NB4 (cell line): ENCODE measurements at places on chromosomes 1 and 21.

DNA sequence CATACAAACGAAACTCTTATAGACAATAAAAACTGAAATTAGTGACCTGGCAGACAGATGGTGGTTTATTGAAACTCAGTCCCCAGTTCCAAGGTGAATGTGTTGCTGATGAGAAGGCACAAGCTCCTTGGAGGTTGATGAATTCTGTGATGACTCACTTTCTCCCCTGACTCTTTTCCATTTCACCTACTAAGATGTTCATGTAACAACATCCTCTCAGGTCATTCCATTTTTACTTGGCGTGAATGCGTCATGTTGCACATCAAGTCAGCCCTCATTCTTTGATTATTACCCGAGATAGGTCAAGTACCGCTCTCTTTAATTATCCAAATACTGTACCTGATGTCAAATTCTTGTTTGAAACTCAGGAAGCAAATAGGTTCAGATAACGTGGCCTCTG lies 10.1 kb upstream of the IL10RB start:
- no peak for DNase-seq

DNA sequence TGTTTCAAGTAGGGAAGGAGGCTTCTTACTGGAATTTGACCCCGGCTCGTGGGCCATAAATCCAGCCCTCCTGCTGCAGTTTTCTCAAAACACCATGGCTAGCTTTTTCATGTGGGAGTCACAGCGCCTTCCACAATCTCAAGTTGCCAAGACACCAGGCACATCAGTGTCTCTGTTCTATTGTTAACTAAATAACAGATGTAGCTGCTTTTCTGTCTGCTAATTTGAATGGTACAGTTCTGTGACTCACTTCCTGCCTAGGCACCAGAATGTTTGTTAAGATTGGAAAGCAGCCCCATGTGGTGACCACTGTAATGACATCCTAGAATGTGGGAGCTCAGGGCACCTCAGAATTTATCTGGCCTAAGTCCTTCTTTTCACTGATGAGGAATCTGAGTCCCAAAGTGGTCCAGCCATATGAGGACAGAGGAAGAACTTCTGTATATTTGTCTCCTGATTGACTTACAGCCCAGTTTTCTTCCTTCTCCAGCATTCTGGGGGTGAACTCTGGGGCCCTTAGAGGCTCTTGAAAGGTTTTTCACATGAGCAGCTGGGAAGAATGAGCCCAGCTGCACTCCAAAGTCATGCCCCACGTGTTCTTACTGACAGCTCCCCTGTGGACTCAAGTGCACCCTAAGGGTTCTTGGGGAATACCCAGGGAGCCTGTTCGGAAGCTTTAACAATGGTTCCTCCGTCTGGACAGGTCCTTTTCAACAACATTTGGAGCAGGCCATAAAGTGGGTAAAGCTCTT lies 27.5 kb downstream of the TRIM45 start:
- DNase-seq = peak; percentile 52

DNA sequence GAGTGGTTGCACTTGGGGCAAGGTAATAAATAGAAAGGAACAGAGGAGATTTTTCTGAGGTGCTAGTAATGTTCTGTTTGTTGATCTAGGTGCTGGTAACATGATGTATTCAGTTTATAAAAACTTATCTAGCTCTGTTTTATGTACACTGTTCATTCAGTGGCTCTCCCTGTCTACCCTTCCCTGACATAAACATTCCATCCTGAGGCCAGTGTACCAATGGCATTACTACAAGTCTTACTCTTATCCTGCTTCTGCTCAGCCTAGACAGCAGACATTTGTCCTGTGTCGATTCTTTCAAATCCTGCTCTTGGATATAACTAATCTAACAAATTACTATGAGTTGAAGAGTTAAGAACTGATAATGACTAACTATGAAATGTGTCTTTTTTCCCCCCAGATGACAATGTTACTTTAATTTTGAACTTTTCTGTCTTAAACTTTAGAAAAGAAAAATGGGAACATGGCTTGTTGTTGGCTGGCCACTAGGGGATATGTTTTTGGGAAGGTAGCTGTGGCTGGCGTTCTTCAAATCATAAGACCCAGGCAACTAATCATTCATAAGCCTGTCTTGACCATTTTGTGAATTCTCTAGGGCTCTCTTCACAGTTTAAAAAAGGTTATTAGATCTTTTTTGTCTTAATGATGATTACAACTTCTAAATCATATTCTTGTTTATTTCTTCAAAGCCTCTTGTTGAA lies 390.9 kb downstream of the PBX1 start:
- no peak for DNase-seq

DNA sequence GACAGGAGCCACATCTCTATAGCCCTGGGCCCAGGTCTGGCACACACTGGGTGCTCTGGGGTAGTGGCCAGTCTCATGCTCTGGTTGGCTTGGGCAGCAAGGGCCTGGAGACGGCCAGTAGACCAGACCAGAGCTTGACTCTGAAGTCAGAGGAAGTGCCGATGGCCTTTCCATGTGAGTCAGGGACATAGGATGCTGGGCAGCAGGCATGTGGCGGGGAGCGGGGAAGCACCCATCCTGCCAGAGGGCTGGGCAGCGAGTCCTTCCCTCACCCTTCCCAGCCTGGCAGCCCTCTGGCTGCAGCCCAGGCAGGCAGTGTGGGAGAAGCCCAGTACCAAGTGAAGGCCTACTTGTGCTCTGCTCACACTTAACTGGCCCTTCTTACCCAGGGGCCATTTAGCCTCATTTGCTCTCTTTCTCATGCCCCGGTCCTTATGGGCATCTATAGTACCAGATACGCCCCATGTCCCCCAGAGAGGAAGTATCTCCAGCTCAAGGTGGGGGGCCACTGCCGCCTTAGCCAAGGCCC lies 3.3 kb downstream of the GPR153 start:
- DNase-seq = no peak

GRCh38 chr1:231162297-231162969 lies 575 bp downstream of the TRIM67 start:
- peak; percentile 25 for DNase-seq

DNA sequence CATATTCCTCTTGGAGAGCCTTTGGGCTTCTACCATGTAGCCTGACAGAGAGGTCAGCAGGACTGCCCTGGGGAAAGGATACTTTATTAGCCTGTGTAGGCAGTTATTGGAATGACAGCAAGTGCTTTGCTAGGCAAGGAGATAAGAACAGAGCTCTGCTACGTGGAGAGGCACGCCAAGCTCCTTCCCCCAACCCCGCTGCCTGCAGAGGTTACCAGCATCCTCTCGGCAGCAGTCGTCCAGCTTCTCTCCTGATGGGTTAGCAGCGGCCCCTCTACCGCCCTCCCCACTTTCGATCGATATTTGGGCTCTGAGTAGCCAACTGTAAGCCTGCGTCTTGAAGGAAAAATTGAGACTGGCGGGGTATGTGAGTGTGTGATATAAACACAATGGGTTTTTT lies 122.3 kb downstream of the DHRS3 start:
- no peak for DNase-seq

GRCh38 chr1:201460814-201461644 lies 8.0 kb downstream of the PHLDA3 start:
- no peak for DNase-seq

GRCh38 chr21:37248298-37248697 lies 18.8 kb downstream of the VPS26C start:
- no peak for DNase-seq

- no peak for DNase-seq
Measured at GRCh38 chr1:167312871-167313270, 92.2 kb downstream of the POU2F1 start.

DNA sequence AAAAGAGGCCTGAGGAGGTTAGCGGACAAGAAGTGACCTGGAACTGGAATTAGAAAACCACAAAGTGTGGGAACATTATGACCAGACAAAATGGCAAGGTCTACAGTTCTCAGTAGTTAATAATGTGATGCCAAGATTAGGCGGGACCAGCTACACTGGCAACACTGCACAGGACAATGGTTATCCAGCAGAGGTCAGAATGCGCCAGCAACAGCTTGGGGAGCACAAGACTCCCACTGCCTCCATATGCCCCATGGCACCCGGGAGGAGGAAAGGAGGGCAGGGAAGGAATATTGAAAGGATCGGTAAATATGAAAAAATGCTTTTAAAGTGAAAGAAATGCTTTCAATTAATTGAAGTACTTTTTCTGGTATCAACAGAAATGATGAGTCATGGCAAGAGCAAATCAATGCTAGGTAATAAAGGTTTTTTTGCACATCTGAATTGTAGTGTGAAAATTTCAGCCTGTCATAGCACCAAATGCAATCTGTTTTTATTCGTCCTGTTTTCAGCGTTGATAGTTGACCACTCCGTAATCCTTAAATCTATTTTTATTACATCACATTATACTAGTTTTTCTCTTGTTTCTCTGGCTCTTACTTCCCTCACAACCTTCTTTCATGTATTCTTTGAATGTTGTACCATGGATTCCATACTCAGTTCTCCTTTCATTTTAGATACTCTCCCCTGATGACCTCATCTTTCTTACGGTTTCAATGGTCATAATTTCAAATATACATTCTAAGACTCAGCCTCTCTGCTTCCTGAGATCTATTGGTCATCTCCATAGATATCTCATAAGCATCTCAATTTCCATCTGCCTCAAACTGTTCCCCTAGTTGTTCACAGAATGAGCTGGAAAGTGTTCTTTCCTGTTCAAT lies 30.7 kb downstream of the VCAM1 start:
- no peak for DNase-seq

GRCh38 chr1:173341307-173341706 lies 134.2 kb upstream of the TNFSF4 start:
- DNase-seq = no peak

GRCh38 chr1:67708606-67709005 lies 23.6 kb downstream of the GADD45A start:
- no peak for DNase-seq

DNA sequence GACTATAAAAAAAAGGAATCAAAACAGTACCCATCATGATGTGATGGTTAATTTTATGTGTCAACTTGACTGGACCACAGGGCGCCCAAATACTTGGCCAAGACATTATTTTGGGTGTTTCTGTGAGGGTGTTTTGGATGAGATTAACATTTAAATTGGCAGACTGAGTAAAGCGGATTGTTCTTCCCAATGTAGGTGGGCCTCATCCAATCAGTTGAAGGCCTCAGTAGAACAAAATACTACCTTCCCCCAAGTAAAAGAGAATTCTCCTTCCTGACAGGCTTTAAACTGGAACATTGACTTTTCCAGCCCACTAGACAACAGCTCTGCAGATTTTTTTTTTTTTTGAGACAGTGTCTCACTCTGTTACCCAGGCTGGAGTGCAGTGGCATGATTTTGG lies 10.7 kb downstream of the RAB29 start:
- no peak for DNase-seq

GRCh38 chr1:247528812-247529474 lies 7.3 kb downstream of the OR2C3 start:
- no peak for DNase-seq

GRCh38 chr1:100671601-100672000 lies 47.9 kb upstream of the VCAM1 start:
- no peak for DNase-seq

DNA sequence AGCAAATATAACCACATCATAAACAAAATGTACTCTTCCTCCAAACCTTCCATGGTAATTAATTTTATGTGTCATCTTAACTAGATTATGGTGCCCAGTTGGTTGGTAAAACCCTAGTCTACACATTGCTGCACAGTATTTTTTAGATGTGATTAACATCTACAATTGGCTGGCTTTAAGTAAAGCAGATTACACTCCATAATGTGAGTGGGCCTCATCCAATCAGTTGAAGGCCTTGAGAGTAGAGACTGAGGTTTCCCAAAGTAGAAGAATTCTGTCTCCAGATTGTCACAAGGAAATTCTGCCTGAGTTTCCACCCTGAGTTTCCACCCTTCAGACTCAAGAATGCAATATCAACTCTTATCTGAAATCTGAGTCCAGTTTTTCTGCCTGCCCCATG lies 128.4 kb upstream of the USP25 start:
- DNase-seq = no peak

GRCh38 chr1:54929700-54930099 lies 42.7 kb upstream of the DHCR24 start:
- DNase-seq = no peak

DNA sequence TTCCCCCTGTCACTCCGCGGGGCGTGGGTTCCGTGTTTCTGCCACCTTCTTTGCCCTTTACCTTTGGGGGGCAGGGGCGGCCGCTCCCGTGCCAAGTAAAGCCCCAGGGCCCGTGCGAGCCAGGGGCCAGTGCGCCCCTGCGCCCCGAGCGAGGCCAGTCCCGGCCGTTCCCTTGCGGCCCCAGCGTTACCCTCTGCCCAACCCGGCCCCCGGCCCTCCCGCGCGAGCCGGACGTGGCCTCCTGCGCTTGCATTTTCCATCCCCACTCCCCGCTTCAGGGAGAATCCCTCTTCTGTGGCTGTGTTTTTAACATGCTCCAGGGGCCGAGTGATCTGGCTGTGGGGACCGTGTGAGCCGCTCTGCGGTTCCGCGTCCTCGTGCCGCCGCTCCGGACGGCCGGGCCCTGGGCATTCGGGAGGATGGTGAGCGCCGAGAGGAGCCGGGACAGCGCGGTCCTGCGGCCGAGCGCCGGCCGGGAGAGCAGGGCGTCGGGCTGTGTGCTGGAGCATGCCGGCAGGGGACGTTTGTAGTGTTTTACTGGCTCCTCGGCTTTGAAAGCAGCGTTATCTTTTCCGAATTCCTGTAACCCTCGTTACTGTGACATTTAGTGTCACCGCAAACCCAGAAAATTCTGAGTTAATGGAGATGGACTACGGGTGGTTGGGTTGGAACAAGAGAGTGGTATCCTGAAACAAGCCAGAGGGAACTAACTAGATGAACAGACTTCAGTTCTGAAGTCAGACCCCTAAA lies 1.0 kb downstream of the GALNT2 start:
- peak; percentile 53 for DNase-seq

DNA sequence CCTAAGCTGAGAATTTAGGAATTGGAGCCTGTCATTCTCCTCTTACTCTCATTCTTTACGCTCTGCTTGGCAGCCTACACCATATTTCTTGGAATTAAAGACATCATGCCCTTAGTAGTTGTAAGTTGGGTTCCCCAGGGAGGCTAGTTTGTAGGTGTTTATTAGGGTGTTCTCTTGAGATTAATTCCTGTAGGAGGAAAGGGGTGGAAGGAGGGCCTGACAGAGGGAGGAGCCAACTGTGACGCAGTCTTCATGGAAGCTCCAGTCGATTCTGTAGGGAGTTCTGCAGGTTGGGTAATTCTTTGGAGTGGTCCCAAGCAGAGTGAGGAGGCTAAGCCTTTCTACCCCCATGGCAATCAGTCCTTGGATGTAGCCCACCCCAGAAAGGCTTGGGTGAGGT lies 111.4 kb downstream of the HHAT start:
- no peak for DNase-seq
